ENCODE measurements at places on chromosomes 12 and 14.

DNA sequence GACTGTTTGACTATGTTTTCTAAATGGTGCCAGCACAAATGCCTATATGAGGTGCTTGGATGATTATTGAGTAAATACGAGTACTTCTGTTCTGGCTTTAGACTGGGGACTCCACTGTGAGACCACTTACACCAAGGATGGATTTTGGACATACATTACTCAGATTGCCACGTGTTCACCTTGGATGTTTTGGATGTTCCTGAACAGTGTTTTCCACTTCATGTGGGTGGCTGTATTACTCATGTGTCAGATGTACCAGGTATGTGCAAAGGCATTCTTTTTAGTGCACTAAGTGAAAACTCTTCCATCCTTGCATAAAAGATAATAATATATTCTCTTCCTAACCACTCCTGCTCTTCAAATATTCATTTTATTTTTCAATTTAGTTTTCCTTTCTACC is 30.7 kb downstream of the CSRP2 start:
- no peak for DNase-seq

GRCh38 chr12:21884936-21885335 is 56.3 kb downstream of the ABCC9 start:
- DNase-seq = no peak

DNA sequence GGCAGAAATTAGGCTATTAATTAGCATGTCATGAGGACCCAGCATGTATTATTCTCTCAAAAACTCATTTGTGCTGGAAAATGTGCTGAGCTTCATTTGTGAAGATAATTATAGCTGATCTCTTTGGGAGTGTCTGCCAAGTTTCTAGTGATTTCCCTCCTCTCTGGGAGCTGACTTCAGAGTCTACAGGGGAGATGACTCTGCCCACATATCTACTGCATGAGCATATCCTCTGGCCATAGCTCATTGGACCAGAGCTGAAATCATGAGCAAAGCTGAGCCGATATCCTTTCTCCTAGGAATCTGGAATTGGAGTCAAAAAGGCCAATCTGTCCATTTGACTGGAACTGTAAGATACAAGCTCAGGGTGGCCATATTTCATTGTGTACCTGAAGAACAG is 5.9 kb downstream of the CCDC198 start:
- peak; percentile 61 for DNase-seq

DNA sequence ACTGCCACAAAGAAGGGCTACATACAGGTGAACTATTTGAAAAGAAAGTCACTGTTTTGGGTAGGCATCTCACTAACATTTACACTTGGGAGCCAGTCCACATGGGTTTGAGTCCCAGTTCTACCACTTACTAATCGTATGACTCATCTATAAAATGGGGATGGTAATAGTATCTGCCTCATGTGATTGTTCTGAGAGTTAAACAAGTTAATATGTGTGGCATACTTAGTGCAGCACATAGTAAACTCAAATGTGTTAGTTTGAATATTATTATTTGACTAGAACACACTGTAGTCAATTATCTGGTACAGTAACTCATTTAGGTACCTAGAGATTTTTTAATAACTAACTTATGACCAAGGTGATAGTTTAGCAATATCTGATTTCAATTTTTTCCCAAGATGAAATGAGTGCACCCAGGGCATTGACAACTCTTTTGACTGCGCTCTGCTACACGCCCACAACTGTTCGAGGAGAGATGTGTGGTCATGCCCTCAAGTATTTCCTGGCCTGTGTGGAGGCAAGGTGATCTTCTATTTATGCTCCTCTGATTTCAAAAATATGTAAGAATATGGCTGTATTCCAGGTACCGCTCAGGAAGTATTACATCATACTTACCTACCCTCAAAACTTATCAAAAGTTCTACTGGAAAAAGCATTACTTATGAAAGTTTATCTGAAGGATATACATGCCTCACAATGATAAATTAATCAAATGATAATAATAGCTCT is 210.6 kb upstream of the EGLN3 start:
- no peak for DNase-seq

- peak; percentile 92 for DNase-seq
Observed at GRCh38 chr14:58864751-58865513, 227.2 kb downstream of the DACT1 start.

DNA sequence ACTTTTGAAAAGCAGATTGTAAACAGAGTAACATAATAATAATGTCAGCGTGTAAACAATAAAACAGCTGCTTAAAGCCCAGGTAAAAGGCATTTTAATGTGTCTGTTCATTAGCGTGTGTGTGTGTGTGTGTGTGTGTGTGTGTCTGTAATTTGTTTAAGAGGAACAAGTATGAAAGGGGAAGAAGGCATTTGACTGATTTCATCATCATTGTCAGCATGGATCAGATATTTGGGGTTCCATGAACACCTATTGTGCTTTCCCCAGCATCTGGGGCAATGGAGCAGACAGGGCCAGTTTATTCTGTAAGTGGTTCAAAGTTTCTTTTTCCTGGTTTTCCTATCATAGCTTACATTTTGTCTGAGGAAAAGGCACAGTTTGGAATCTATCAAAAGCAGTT is 28.9 kb downstream of the SLC25A21 start:
- no peak for DNase-seq

- DNase-seq = peak; percentile 9
Observed at GRCh38 chr14:44339231-44339630, 167.9 kb downstream of the FSCB start.

- no peak for DNase-seq
Observed at GRCh38 chr14:102662636-102663430, 70.4 kb downstream of the RCOR1 start.

Data from fibroblast of skin of right quadriceps (primary cell).